ENCODE measurements at places on chromosomes 7 and 10. TPM values are rescaled to one million over a fixed set of nuclear protein-coding genes. Genes with fewer than 3 reads are reported as not detected.
A peak's percentile ranks its signal among the peaks of the same experiment; 100 is the strongest.

GFRA1 gene
- total RNA-seq: 57.7 TPM

JAKMIP3 gene
- total RNA-seq: 0.49 TPM

C10orf53 gene
- not detected for total RNA-seq

DNA sequence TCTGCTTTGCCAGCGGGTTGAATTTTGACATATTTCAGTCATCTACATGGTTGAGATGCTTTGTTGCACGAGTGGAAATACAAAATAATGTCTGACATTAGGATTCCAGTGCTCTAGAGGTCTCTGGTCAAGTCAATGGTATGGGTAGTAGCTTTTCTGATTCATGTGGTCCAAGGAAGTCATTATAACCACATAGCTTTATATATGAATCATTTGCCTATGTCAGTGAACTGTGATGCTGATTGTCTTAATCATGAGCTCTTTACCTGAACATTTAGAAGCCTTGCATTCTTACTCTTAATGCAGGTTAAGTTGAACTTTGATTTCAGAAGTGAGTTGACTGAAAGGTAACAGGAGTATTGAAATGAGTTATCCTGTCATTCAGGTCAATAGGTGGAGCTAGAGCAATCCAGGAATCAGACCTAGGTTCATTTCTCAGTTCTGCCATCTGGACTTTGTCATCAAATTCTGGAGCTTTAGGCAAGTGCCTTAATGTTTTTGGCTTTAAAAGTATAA lies 3.3 kb downstream of the MAPK8 start:
- H3K27ac ChIP-seq: no peak overlapping the region
- H3K4me3 ChIP-seq: no peak overlapping the region
- no peaks in the 10 kb centered on the region for H3K36me3 ChIP-seq
- DNase-seq: no peak
- H3K4me1 ChIP-seq: peaks cover 31% of the 10 kb centered on the region

GRCh38 chr7:151028948-151029501 lies 775 bp downstream of the ABCB8 start:
- peaks cover 3% of the 10 kb centered on the region for H3K36me3 ChIP-seq
- H3K27me3 ChIP-seq: no peaks in the 10 kb centered on the region
- no peak for DNase-seq
- peak overlapping the region; percentile 82 for H3K27ac ChIP-seq
- H3K4me3 ChIP-seq: peak overlapping the region; percentile 65
- H3K4me1 ChIP-seq: peaks cover 21% of the 10 kb centered on the region

GRCh38 chr7:137828456-137828855 lies 18.3 kb downstream of the DGKI start:
- no peak for DNase-seq
- H3K4me3 ChIP-seq: no peak overlapping the region
- no peaks in the 10 kb centered on the region for H3K27me3 ChIP-seq
- no peaks in the 10 kb centered on the region for H3K4me1 ChIP-seq
- no peak overlapping the region for H3K27ac ChIP-seq

DNA sequence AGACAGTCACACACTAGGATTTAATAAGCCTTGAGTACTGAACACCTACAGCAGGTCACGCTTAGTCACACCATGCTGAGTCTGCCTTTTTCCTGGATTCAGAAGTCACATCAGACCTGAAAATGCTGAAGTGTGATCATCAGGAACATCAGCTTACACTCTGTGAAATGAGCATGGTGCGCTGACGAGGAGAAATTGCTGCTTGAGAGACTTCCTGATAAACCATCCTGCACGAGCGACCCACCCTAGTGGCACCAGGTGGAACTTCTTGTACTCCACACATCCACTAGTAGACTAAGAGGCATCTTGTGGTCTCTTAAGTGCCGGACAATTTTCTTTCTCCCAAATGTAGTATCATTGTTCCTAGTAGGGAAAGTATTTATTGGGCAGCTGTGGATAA lies 51.8 kb upstream of the MRLN start:
- DNase-seq: no peak
- H3K27me3 ChIP-seq: no peaks in the 10 kb centered on the region
- peaks cover 52% of the 10 kb centered on the region for H3K36me3 ChIP-seq
- peaks cover 30% of the 10 kb centered on the region for H3K4me1 ChIP-seq
- H3K27ac ChIP-seq: no peak overlapping the region
- H3K4me3 ChIP-seq: no peak overlapping the region

DNA sequence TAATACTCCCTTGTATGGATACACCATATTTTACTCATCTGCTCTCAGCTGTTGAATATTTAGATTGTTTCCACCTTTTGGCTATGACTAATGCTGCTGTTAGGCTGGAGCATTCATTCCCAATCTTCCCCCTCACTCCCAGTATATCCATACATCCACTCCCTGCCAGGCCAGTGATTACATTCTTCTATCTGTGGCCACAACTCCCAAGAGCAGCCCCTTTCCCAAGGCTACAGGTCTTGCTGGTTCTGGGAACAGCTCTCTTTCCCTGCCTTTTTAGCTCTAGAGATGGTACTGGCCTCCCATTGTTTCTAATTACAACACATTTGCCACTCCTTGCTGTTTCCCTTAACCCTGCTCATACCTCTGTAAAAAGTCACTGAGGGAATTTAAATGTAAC lies 28.2 kb downstream of the SFR1 start:
- no peaks in the 10 kb centered on the region for H3K4me1 ChIP-seq
- H3K27me3 ChIP-seq: no peaks in the 10 kb centered on the region
- no peak overlapping the region for H3K27ac ChIP-seq
- H3K36me3 ChIP-seq: no peaks in the 10 kb centered on the region
- H3K4me3 ChIP-seq: no peak overlapping the region
- no peak for DNase-seq

GRCh38 chr7:47648275-47648925 lies 66.5 kb upstream of the TNS3 start:
- no peak overlapping the region for H3K27ac ChIP-seq
- H3K27me3 ChIP-seq: no peaks in the 10 kb centered on the region
- no peak overlapping the region for H3K4me3 ChIP-seq
- DNase-seq: no peak
- H3K4me1 ChIP-seq: no peaks in the 10 kb centered on the region

GRCh38 chr10:126687121-126687606 lies 16.7 kb upstream of the C10orf90 start:
- H3K36me3 ChIP-seq: no peaks in the 10 kb centered on the region
- no peak overlapping the region for H3K4me3 ChIP-seq
- H3K4me1 ChIP-seq: no peaks in the 10 kb centered on the region
- no peak overlapping the region for H3K27ac ChIP-seq

DNA sequence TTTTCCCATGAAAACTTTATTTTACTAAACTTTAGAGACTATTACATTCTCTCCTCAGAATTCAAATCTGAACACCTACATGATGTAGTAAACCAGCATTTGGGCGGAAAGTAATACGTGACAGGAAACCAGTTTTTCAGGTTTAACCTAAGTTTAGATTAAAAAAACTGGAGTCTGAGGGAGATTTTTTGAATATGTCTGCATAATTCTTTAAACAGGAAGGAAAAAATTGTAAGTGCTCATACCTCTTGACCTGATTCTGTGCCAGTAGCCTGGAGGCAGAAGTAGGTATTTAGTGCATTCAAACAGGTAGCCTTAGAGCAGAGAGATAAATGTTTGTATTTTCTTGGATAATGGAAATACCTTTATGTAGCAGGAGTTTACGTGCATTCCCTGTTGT lies 224.3 kb downstream of the MDFIC start:
- no peak overlapping the region for H3K4me3 ChIP-seq
- no peak overlapping the region for H3K27ac ChIP-seq
- DNase-seq: no peak
- H3K4me1 ChIP-seq: peaks cover 9% of the 10 kb centered on the region
- H3K27me3 ChIP-seq: no peaks in the 10 kb centered on the region
- H3K36me3 ChIP-seq: no peaks in the 10 kb centered on the region

DNA sequence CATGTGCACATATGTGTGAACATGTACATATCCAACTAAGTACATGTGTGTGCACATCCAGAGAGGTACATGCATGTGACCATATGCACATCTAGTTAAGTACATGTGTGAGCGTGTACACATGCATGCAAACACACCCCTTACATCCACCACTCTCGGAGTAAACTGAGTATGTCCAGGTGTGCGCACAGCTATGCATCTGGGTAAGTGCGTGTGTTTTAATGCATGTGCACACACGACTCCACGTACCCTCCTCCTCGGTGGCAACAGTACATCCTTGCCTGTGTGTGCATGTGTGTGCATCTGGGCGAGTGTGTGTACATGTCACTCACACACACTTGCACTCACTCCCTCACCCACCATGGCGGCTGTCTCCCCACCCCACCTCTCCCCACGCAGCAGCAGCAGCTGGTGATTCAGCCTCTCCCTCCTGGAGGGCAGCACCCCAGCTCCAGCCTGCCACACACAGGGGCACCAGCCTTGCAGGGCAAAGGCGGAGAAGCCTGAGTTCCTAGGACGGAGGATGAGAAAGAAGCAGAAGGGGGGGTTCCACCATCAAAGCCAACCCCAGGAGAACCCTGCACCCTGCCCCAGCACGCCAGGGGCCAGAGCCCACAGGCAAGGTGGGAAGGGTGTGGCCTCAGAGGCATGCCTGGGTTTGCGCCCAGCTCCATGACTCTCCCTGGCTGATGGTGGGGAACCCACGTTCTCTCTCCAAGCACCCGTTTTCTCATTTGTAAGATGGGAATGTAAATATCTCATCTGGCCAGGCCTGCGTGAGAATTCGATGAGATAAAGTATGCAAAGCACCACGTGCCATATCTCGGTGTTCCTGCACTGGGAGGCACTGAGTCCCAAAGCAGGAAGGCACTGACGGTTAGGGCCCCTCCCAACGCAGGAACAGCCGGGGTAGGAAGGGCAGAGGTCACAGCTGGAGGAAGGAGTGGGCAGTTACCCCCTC lies 27.7 kb upstream of the DNAAF5 start:
- peak; percentile 67 for DNase-seq
- H3K4me3 ChIP-seq: no peak overlapping the region
- no peaks in the 10 kb centered on the region for H3K27me3 ChIP-seq
- H3K36me3 ChIP-seq: no peaks in the 10 kb centered on the region
- peaks cover 18% of the 10 kb centered on the region for H3K4me1 ChIP-seq
- no peak overlapping the region for H3K27ac ChIP-seq

DNA sequence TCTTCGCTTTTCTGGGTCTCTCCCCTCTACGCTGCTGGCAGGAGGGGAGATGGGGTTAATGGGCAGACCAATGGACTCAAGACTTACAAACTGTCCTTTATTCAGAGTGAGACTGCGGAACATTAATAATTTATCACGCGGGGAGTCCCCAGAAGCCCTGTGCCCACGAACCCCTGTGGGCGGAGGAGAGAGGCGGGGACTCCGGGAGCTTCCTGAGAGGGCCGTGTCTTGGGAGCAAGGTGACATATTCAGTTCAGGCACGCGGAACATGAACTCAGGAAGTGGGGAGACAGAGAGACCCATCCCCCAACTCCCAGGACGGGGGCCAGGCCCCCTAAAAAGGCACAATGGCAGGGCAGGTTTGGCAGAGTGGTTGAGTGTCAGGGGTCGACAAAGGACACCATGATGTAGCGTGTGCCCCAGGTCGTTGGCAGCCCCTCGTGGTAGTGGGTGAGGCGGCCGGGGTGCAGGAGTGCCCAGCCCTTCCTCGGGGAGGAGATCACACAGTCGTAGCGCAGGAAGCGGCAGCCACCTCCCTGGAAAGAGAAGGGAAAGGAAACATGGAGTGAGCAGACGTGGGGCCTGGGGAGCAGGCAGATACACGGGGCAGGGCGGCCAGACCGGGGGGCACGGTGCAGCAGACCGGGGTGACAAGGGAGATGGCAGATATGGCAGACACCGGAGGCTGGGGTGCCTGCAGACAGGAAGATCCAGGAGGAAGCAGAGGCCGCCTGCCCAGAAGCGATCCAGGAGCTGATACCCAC lies 5.2 kb upstream of the MOGAT3 start:
- no peaks in the 10 kb centered on the region for H3K27me3 ChIP-seq
- H3K4me3 ChIP-seq: no peak overlapping the region
- H3K36me3 ChIP-seq: no peaks in the 10 kb centered on the region
- no peak overlapping the region for H3K27ac ChIP-seq
- peaks cover 8% of the 10 kb centered on the region for H3K4me1 ChIP-seq

GRCh38 chr10:91711885-91712680 lies 79.2 kb upstream of the PPP1R3C start:
- H3K4me1 ChIP-seq: no peaks in the 10 kb centered on the region
- no peak overlapping the region for H3K27ac ChIP-seq
- H3K27me3 ChIP-seq: no peaks in the 10 kb centered on the region
- H3K4me3 ChIP-seq: no peak overlapping the region
- DNase-seq: no peak

- no peaks in the 10 kb centered on the region for H3K36me3 ChIP-seq
- H3K27ac ChIP-seq: no peak overlapping the region
- H3K4me1 ChIP-seq: peaks cover 15% of the 10 kb centered on the region
These were observed 4.0 kb upstream of the HECW1 start for GRCh38 chr7:43108255-43109011.

DNA sequence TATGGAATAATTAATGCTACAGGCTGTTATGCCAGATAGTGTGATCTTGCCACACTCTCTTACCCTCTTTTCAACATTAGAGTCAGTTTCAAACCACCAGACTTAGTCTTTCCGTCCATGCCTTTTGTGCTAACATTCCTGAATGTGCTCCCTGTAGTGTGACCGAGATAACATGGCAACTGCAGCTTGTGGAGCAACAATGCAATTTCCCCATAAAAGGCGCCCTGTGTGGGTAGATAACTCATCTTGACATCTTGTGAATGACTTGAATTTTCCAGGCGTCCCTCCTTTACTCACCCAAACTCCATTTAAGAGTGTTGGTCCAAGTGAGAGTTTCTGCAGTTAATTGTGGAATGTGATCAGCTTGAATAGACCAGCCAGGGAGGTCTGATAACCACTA lies 99.6 kb downstream of the DNAH11 start:
- H3K4me1 ChIP-seq: no peaks in the 10 kb centered on the region
- H3K36me3 ChIP-seq: no peaks in the 10 kb centered on the region
- no peaks in the 10 kb centered on the region for H3K27me3 ChIP-seq
- no peak for DNase-seq
